ENCODE measurements at places on chromosomes 11 and 22. TPM values are rescaled to one million over a fixed set of nuclear protein-coding genes. Genes with fewer than 3 reads are reported as not detected.

The DAGLA gene
- total RNA-seq: 1.3 TPM

The PDHX gene
- 15.9 TPM for total RNA-seq

The HTR3B gene
- not detected for total RNA-seq

The MS4A15 gene
- not detected for total RNA-seq

The DDB1 gene
- 151 TPM for total RNA-seq

The TEX54 gene
- not detected for total RNA-seq

The LSP1 gene
- 9.8 TPM for total RNA-seq

The PAX6 gene
- 0.45 TPM for total RNA-seq

GRCh38 chr11:69280451-69280850, 13.5 kb upstream of the MYEOV start:
- no peak for DNase-seq
- H3K27ac ChIP-seq: no peak overlapping the region
- H3K4me1 ChIP-seq: peaks cover 16% of the 10 kb centered on the region
- H3K36me3 ChIP-seq: no peaks in the 10 kb centered on the region

DNA sequence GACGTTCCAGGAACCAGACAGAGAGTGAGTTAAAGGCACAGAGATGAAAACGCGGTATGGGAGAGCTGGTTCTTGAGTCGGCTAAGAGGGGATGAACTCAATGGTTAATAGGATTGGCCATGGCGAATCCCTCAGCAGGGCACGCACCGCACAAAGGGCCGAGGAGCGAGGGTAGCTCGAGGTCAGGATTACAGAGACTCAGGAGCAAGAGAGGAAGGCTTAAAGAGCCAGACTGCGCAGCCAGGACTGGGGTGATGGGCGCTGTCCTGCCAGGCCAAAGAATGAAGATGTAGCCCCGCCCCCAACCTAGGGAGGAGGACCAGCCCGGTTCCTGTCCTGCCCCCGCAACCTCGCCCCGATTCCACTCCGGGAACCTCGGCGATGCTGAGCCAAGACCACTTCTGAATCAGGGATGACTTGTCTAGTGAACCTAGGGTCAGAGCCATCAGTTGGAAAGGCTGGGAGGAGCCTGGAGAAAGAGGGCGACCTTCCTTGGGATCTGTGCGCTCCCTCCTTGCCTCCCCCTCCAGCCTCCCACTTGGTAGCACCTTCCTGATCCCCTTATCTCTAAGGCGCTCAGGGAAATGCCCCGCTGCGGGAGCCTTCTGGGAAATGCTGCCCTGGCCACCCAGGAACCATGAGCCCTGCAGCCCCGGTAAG, at the start of gene PLEKHB1:
TSS of gene PLEKHB1 (plus strand) at position 610 of the 660 bp plus-strand sequence. CDS start at position 638, 28 bp downstream.
- peak within 1 kb of the TSS; percentile 53 for H3K4me3 ChIP-seq
- peaks cover 5% of the 10 kb centered on the region for H3K4me1 ChIP-seq
- DNase-seq: peak; percentile 41
- no peaks in the 10 kb centered on the region for H3K36me3 ChIP-seq

DNA sequence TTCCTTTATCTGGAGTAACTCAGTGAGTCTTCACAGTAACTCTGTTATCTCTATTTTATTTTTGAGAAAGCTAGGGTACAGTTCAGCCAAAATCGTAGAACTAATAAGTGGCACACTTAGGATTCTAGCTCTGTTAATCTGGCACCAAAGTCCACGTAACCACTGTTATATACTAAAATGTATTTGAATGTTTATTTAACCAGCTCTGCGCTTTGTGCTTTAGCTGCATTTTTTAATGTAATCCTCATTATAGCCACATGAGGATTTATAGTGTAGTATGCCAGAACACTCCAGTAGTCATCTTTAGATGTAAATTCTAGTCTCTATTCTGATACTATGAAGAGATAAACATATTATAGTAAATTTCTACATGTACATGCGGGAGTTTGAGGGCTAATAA, 36.8 kb downstream of the YAP1 start:
- H3K27ac ChIP-seq: no peak overlapping the region
- H3K4me1 ChIP-seq: peaks cover 13% of the 10 kb centered on the region
- DNase-seq: no peak

- no peaks in the 10 kb centered on the region for H3K36me3 ChIP-seq
- no peak overlapping the region for H3K4me3 ChIP-seq
- peaks cover 56% of the 10 kb centered on the region for H3K4me1 ChIP-seq
- DNase-seq: peak; percentile 72
Measured at GRCh38 chr22:25139062-25139461, 60.6 kb upstream of the CRYBB3 start.

DNA sequence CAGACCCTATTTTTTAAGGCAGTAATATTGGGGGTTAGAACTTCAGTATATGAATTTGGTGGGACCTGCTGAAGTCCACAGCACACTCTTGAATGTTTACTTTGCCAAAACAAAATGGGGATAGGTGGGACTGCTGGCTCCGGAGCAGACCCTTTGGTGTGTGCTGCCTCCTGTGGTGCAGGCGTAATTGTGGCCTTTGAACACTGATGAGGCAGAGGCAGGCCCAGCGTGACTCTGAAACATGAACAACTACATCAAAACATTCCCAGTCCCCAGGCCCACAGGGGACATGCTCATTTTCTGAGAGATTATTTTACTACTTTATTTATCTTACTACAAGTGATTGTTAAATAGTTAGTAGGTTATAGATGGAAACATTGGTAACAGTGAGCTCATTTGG, 225.0 kb upstream of the TBCEL start:
- no peak overlapping the region for H3K4me3 ChIP-seq
- peaks cover 42% of the 10 kb centered on the region for H3K27me3 ChIP-seq
- H3K27ac ChIP-seq: no peak overlapping the region
- DNase-seq: no peak

DNA sequence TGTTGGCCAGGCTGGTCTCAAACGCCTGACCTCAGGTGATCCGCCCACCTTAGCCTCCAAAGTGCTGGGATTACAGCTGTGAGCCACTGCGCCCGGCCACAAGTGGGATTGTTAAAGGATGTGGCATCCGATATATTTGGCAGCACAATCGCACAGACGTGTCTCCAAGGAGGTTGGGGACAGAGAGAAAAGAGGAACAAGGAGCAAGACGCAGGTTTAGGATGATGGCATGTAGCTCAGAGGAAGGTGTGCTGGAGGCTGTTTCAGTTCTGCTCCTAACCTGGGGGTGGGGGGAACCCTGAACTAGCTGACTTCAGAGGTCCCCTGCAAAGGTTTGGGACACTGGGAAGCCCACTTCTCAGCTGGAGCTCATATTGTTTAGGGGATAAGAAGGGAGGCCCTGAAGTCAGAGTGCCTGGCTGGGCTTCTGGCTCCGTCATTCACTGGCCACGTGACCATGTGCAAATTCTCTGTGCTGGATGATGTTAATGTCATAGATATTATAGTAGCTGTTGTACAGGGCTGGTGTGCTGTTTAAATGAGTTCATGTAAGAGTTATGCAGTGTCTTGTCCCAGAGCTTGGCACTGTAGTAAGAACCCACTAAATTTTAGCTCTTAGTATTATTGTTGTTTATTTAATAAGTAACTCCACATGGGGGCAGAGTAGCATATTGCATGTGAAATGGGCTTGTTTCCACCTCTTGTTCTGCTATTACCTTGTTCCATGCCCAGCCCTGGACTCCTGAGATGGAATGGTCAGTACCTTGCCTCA, 129.7 kb downstream of the ST3GAL4 start:
- H3K27me3 ChIP-seq: no peaks in the 10 kb centered on the region
- no peak overlapping the region for H3K4me3 ChIP-seq
- no peaks in the 10 kb centered on the region for H3K36me3 ChIP-seq

GRCh38 chr11:125114518-125114917, 3.1 kb upstream of the TMEM218 start:
- no peak overlapping the region for H3K4me3 ChIP-seq
- no peaks in the 10 kb centered on the region for H3K36me3 ChIP-seq
- no peak for DNase-seq

GRCh38 chr11:15318814-15319213, 204.1 kb downstream of the INSC start:
- H3K4me3 ChIP-seq: no peak overlapping the region
- H3K36me3 ChIP-seq: no peaks in the 10 kb centered on the region
- no peaks in the 10 kb centered on the region for H3K27me3 ChIP-seq
- DNase-seq: no peak
- no peaks in the 10 kb centered on the region for H3K4me1 ChIP-seq

- H3K4me3 ChIP-seq: no peak overlapping the region
- peak; percentile 44 for DNase-seq
- no peaks in the 10 kb centered on the region for H3K36me3 ChIP-seq
- H3K27ac ChIP-seq: peak overlapping the region; percentile 94
- H3K4me1 ChIP-seq: peaks cover 9% of the 10 kb centered on the region
Measured at GRCh38 chr22:23752090-23752691, 1.3 kb upstream of the ZNF70 start.

GRCh38 chr11:68035266-68035876, 3.5 kb upstream of the TCIRG1 start:
- H3K4me1 ChIP-seq: peaks cover 87% of the 10 kb centered on the region
- no peaks in the 10 kb centered on the region for H3K27me3 ChIP-seq
- H3K27ac ChIP-seq: no peak overlapping the region
- DNase-seq: no peak

DNA sequence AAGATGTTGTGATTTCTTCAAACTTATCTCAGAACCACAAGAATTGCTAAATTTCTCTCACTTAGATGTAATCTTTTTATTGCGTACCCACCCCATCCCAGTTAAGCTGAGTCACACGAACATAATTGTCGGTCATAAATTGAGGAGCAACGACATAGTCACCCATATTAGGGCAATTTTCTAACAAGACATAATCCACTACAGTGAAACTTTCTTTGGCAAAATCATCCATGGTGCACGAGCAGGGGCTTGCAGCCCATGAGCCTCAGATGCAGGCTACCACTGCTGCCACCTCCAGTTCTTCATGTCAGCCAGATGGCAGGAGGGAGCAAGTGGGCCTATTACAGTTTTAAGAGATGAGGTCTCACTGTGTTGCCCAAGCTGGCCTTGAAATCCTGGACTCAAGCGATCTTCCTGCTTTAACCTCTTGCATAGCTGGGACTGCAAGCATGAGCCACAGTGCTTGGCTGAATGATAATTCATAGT, 70.3 kb upstream of the GRK2 start:
- no peaks in the 10 kb centered on the region for H3K27me3 ChIP-seq
- no peak overlapping the region for H3K27ac ChIP-seq
- peaks cover 58% of the 10 kb centered on the region for H3K36me3 ChIP-seq
- no peak for DNase-seq

DNA sequence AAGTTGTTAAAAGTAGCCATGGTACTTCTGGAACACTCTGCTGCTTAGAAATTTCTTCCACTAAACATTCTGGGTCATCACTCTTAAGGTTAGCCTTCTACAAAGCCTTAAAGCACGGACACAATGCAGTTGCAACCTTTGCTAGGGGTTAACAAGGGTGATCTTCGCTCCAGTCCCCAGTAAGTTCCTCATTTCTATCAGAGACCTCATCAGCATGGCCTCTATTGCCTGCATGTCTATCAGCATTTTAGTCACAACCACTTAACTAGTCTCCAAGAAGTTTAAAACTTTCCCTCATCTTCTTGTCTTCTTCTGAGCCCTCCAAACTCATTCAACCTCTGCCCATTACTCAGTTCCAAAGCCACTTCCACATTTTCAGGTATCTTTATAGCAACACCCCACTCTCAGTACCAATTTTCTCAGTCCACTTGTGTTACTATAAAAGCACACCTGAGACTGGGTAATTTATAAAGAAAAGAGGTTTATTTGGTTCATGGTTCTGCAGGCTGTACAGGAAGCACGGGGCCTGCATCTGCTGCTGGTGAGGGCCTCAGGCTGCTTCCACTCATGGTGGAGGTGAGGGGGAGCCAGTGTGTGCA, 48.7 kb upstream of the TH start:
- no peak overlapping the region for H3K27ac ChIP-seq
- peaks cover 17% of the 10 kb centered on the region for H3K27me3 ChIP-seq
- H3K4me1 ChIP-seq: no peaks in the 10 kb centered on the region
- no peak for DNase-seq

GRCh38 chr11:11439591-11439990, 86.5 kb upstream of the CSNK2A3 start:
- DNase-seq: no peak
- no peak overlapping the region for H3K4me3 ChIP-seq
- H3K27ac ChIP-seq: no peak overlapping the region
- H3K4me1 ChIP-seq: no peaks in the 10 kb centered on the region
- no peaks in the 10 kb centered on the region for H3K27me3 ChIP-seq

DNA sequence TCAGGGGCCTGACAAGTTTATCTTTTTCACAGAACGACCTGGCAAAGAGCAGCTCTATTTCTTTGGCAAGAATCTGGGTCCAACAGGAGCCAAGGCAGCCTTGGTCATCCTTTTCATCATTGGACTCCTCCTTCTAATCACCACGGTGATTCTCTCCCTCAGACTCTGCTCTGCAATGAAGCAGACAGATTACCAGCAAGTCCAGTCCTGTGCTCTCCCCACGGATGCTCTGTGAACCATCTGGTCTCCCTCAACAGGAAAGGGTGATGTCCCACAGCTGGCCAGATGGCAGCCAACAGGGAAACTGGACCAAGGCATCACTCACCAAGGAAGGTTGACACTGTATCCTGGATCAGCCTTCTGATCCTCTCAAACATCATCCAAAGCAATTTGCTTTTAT, 17.0 kb upstream of the PANX1 start:
- DNase-seq: no peak
- H3K27ac ChIP-seq: no peak overlapping the region
- no peaks in the 10 kb centered on the region for H3K27me3 ChIP-seq

- peaks cover 97% of the 10 kb centered on the region for H3K36me3 ChIP-seq
- H3K4me3 ChIP-seq: no peak overlapping the region
- no peaks in the 10 kb centered on the region for H3K4me1 ChIP-seq
- no peaks in the 10 kb centered on the region for H3K27me3 ChIP-seq
- H3K27ac ChIP-seq: no peak overlapping the region
- DNase-seq: peak; percentile 84
Measured at GRCh38 chr22:30947816-30948454, 20.6 kb downstream of the MORC2 start.

- H3K27me3 ChIP-seq: no peaks in the 10 kb centered on the region
- H3K27ac ChIP-seq: peak overlapping the region; percentile 33
- H3K4me3 ChIP-seq: no peak overlapping the region
- peaks cover 10% of the 10 kb centered on the region for H3K36me3 ChIP-seq
- peaks cover 20% of the 10 kb centered on the region for H3K4me1 ChIP-seq
Measured at GRCh38 chr11:94183886-94184264, 55.2 kb downstream of the PANX1 start.

- peaks cover 65% of the 10 kb centered on the region for H3K36me3 ChIP-seq
- no peak for DNase-seq
- no peak overlapping the region for H3K4me3 ChIP-seq
- no peak overlapping the region for H3K27ac ChIP-seq
Measured at GRCh38 chr11:44082645-44083044, 12.8 kb upstream of the EXT2 start.

DNA sequence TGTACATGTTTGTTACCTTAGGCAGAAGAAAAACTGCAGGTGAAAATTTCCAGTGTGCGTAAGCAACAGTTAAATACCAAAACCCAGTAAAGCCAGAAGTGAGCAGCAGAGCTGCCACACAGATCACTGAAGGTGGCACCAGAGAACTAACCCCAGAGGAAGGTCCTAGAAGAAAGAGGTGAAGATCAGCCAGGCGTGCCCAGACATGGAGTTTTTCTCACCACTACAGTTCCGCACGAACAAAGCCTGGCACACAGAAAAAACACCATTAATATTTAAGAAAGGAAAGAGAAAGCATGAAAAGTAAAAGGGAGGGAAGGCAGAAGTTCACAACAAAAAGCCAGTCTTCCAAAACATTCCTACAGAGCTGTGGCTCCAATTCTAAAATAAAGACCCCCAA, 60.7 kb downstream of the STK33 start:
- no peak overlapping the region for H3K4me3 ChIP-seq
- no peaks in the 10 kb centered on the region for H3K27me3 ChIP-seq
- H3K27ac ChIP-seq: no peak overlapping the region
- no peaks in the 10 kb centered on the region for H3K36me3 ChIP-seq
- no peaks in the 10 kb centered on the region for H3K4me1 ChIP-seq
